Caco-2 (cell line): ENCODE measurements at places on chromosomes 2 and 18. TPM values are rescaled to one million over a fixed set of nuclear protein-coding genes. Genes with fewer than 3 reads are reported as not detected.

The ZC3H6 gene
- 1.9 and 3.2 TPM in 2 replicates for total RNA-seq

The FBXO48 gene
- 1.1 and 1.2 TPM in 2 replicates for total RNA-seq

The EIF2AK3 gene
- 24.6 and 26.8 TPM in 2 replicates for total RNA-seq

The MPP4 gene
- 0.16 and 0.37 TPM in 2 replicates for total RNA-seq

DNA sequence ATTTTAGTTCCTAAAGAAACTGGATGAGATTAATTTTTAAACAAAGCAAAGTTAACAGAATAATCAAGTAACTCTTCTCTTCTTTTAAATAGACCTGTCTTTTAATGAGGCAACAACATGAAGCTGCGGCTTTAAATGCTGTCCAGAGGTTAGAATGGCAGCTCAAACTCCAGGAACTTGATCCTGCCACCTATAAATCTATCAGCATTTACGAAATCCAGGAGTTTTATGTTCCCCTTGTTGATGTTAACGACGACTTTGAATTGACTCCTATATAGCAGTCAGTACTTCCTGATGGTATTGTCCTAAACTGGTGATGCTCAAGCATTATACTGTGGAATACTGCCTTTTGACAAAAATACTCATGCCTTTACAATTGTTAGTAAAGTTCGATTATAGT lies 53.7 kb upstream of the TWSG1 start:
- H3K36me3 ChIP-seq = no peaks in the 10 kb centered on the region
- no peak overlapping the region for H3K27ac ChIP-seq
- no peaks in the 10 kb centered on the region for H3K4me1 ChIP-seq
- DNase-seq = no peak
- no peaks in the 10 kb centered on the region for H3K27me3 ChIP-seq
- no peak overlapping the region for H3K4me3 ChIP-seq

- H3K27me3 ChIP-seq = no peaks in the 10 kb centered on the region
- H3K27ac ChIP-seq = no peak overlapping the region
- no peaks in the 10 kb centered on the region for H3K36me3 ChIP-seq
- no peak overlapping the region for H3K4me3 ChIP-seq
- DNase-seq = no peak
These were observed 281.1 kb downstream of the MBD2 start for GRCh38 chr18:53943326-53943860.

GRCh38 chr18:73752546-73752945 lies 395.1 kb downstream of the FBXO15 start:
- no peak for DNase-seq
- H3K4me1 ChIP-seq = no peaks in the 10 kb centered on the region
- no peak overlapping the region for H3K27ac ChIP-seq
- H3K4me3 ChIP-seq = no peak overlapping the region
- H3K27me3 ChIP-seq = no peaks in the 10 kb centered on the region

- no peak overlapping the region for H3K27ac ChIP-seq
- no peak for DNase-seq
- H3K27me3 ChIP-seq = no peaks in the 10 kb centered on the region
- H3K4me1 ChIP-seq = peaks cover 5% of the 10 kb centered on the region; the same call in 1 of the 2 replicates
- peaks cover 1% of the 10 kb centered on the region; the same call in 1 of the 2 replicates for H3K36me3 ChIP-seq
- H3K4me3 ChIP-seq = no peak overlapping the region
These were observed 33.9 kb downstream of the MTA3 start for GRCh38 chr2:42602218-42602875.

GRCh38 chr2:211877061-211877460 lies 661.5 kb downstream of the ERBB4 start:
- no peak overlapping the region for H3K27ac ChIP-seq
- H3K4me3 ChIP-seq = no peak overlapping the region
- DNase-seq = no peak
- H3K4me1 ChIP-seq = no peaks in the 10 kb centered on the region

DNA sequence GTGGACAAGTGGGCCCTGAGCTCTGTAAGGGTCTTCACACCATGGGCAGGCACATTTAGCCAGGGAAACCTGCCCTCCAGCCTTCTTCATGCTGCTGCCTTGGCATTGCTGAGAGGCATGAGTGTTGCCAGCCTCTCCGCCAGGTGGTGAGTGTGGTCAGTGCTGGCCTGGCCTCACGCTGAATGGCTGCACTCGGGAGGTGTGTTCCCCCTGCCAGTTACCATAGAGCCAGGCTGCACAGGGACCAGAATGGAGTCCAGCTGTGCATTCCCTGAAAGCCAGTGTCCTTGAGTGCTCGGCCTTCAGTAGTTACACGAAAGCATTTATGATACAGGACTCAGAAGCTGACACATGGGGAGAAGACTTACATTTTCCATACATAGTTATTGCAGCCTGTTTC lies 139.7 kb downstream of the ATP9B start:
- DNase-seq = no peak
- H3K36me3 ChIP-seq = no peaks in the 10 kb centered on the region
- H3K27ac ChIP-seq = no peak overlapping the region
- no peaks in the 10 kb centered on the region for H3K27me3 ChIP-seq

DNA sequence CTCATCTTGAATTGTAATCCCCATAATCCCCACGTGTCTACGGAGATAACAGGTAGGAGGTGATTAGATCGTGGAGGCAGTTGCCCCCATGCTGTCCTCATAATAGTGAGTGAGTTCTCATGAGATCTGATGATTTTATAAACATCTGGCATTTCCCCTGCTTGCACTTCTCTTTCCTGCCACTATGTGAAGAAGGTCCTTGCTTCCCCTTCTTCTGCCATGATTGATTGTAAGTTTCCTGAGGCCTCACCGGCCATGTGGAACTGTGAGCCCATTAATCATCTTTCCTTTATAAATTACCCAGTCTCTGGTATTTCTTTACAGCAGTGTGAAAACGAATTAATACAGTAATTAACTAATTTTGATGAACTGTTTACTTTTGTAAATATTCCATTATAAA lies 582.5 kb downstream of the TSN start:
- no peaks in the 10 kb centered on the region for H3K36me3 ChIP-seq
- H3K4me1 ChIP-seq = no peaks in the 10 kb centered on the region

- DNase-seq = no peak
- H3K4me1 ChIP-seq = no peaks in the 10 kb centered on the region
- no peaks in the 10 kb centered on the region for H3K27me3 ChIP-seq
- peaks cover 2% of the 10 kb centered on the region for H3K36me3 ChIP-seq
- H3K4me3 ChIP-seq = no peak overlapping the region
These were observed 13.8 kb upstream of the ZFP36L2 start for GRCh38 chr2:43239981-43240765.

DNA sequence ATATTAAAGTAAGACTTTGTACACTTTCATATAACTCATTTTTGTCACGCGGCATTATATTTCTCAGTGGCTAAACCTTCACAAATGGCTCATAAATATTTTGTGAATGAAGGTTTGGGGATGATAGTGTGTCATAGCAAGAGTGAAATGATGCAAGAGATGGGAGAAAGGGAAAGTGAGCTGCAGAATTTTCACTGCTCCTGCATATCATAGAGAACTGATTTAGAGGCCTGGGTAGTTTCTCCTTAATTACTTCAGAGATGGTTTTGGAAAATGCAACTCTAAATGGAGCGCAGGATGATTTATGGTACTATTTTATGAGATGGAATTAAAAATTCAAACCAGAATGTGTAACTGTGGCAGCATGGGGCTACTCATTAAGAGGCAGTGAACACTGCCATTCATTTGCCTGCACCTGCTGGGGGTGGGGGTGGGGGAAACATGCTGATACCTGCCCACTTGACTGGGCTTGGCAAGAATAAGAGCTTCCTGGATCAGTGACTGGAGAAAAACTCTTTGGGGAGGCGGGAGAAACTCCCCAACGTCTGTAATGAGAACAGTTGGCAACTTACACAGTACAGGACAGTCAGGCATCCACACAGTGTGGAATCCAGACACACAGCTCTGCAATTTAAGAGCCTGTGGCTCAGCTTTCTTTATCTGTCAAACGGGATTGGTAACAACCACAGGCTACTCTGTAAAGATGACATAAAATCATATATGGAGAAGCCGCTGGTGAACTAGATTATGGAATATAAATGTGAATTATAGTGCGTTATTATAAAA lies 941.9 kb downstream of the SLC4A3 start:
- H3K4me3 ChIP-seq = no peak overlapping the region
- H3K27ac ChIP-seq = no peak overlapping the region
- H3K27me3 ChIP-seq = no peaks in the 10 kb centered on the region
- H3K36me3 ChIP-seq = no peaks in the 10 kb centered on the region
- no peaks in the 10 kb centered on the region for H3K4me1 ChIP-seq
- DNase-seq = no peak

GRCh38 chr2:54918647-54919280 lies 131.5 kb downstream of the RTN4 start:
- H3K27ac ChIP-seq = no peak overlapping the region
- H3K36me3 ChIP-seq = no peaks in the 10 kb centered on the region
- no peak overlapping the region for H3K4me3 ChIP-seq
- H3K27me3 ChIP-seq = no peaks in the 10 kb centered on the region
- no peak for DNase-seq

DNA sequence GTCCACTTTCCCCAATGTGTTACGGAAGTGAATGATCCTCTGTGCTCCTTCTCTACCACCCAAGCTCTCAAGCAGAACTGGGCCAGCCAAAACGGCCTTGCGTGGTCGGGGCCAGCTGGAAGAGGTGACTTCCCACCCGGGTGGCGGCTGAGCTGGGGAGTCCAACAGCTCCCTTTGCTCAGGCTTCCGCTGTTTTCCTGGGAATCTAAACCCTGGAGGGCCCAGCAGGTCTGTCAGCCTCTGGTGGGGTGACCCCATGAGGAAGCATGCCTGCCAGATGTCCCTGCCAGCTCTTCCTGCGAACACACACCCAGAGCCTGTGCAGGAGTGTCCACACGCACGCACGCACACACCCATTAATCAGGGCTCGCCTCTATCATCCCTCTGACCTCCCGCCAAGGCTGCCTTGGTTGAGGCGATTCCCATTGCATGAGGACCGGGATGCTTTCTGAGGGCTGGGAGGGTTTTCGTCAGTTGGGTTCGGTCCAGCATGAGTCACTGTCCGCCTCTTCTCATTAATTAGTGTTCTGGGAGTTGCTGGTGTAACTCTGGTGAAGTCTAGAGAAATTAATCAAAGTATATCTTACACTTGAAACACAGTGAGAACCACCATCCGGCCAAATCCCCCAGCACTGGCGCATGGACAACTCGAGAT lies 90.6 kb downstream of the TWIST2 start:
- H3K36me3 ChIP-seq = no peaks in the 10 kb centered on the region
- no peak for DNase-seq
- H3K27ac ChIP-seq = no peak overlapping the region
- H3K4me1 ChIP-seq = no peaks in the 10 kb centered on the region
- no peaks in the 10 kb centered on the region for H3K27me3 ChIP-seq

- no peak overlapping the region for H3K4me3 ChIP-seq
- no peaks in the 10 kb centered on the region for H3K36me3 ChIP-seq
- H3K27ac ChIP-seq = no peak overlapping the region
- no peaks in the 10 kb centered on the region for H3K27me3 ChIP-seq
These were observed 192.0 kb downstream of the MTX2 start for GRCh38 chr2:176461098-176461808.

DNA sequence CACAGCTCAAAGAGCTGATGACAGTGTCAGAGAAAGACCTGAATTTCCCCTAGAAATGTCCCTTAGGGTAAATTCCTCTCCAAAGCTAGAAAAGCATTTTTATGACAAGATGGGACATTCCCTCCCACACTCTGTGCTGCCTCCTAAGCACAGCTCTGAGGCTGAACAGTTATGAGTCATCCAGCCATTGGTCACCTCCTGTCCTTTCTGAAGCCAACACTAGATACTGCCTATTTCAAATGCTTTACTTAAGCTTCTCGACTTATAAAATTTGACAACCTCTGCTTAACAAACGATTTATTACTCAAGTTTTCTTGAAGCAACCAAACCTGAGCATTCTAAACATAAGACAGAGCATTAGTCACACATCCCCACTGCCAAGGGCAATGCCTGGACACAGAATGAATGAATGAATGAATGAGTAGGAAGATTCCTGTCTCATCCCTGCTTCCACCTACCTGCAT lies 35.4 kb downstream of the B4GALT6 start:
- H3K27me3 ChIP-seq = no peaks in the 10 kb centered on the region
- H3K4me3 ChIP-seq = no peak overlapping the region
- H3K36me3 ChIP-seq = no peaks in the 10 kb centered on the region
- peak; percentile 61 for DNase-seq
- H3K27ac ChIP-seq = peak overlapping the region; percentile 72
- H3K4me1 ChIP-seq = peaks cover 59% of the 10 kb centered on the region

- no peak overlapping the region for H3K4me3 ChIP-seq
- H3K27ac ChIP-seq = no peak overlapping the region
- no peaks in the 10 kb centered on the region for H3K27me3 ChIP-seq
- H3K4me1 ChIP-seq = no peaks in the 10 kb centered on the region
- no peak for DNase-seq
These were observed 93.5 kb upstream of the ITGB6 start for GRCh38 chr2:160293391-160294091.

DNA sequence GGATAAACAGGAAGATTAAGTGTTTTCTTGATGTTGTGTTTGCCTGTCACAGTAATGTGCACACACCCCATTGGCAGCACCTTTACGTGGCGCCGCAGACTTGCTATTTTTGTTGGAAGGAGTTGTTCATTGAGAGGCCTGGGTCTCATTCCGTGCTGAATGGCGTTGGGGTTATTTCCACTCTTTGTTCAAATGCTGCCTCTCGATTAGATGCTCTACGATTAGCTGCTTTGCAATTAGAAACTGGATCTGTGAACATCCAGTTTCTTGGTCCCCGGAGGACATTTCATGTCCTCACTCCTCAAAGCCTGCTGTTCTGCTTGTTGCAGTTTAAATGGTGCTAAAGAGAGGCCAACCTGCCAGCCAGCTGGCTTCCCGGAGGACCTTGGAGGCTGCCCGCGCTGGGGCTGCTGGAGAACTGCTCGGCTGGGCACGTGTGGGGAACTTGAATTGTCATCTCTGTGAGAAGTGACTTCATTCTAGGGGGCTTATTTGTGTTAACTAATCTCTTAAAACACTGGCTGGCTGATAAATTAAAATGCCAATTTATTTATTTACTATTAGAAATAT lies 117.4 kb upstream of the NABP1 start:
- H3K36me3 ChIP-seq = no peaks in the 10 kb centered on the region
- no peaks in the 10 kb centered on the region for H3K27me3 ChIP-seq
- H3K4me1 ChIP-seq = peaks cover 27% of the 10 kb centered on the region
- no peak overlapping the region for H3K4me3 ChIP-seq
- no peak overlapping the region for H3K27ac ChIP-seq

DNA sequence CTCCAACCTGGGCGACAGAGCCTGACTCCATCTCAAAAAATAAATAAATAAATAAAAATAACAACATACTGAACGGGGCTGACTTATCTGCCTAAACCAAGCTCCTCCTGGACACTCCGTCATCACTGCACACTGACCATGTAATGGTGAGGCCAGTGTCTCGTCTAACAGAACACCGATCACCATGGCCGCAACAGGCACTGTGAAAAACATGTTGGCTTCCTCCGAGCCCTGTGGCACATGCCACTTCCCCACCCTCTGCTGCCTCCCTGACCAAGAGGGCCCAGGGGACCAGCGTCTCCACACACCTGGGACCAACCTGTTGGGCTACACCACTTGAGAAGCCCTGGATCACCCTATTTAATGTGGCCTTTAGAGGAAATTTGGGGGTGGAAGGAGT lies 33.9 kb downstream of the ZNF516 start:
- no peak overlapping the region for H3K27ac ChIP-seq
- no peaks in the 10 kb centered on the region for H3K36me3 ChIP-seq
- no peak for DNase-seq
- no peak overlapping the region for H3K4me3 ChIP-seq
